ENCODE measurements at places on chromosomes 16 and 17.

- DNase-seq: no peak
Observed at GRCh38 chr17:59238906-59239305, 18.6 kb downstream of the GDPD1 start.

GRCh38 chr16:68487203-68487514, 38.9 kb upstream of the SMPD3 start:
- no peak for DNase-seq

- DNase-seq: no peak
Observed at GRCh38 chr17:54736573-54736972, 164.1 kb upstream of the TOM1L1 start.

DNA sequence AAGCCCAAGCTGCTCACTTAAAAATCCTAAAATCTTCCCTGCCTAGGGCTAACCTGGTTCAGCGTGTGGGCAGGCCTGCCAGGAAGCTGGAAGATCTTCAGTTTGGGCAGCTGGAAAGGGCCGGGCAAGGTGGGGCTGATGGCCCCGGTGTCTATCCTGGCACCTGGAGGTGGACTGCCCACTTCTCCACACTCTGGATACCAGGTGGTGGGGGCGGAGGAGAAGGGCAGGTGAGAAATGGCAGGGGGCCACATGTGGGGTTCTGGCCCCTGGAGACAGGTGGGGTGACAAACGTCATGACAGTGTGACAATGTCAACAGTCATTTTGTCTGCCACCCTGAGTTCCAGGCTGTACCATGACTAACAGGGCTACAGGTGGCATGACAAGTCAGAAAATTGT, 78.5 kb upstream of the C16orf82 start:
- no peak for DNase-seq

DNA sequence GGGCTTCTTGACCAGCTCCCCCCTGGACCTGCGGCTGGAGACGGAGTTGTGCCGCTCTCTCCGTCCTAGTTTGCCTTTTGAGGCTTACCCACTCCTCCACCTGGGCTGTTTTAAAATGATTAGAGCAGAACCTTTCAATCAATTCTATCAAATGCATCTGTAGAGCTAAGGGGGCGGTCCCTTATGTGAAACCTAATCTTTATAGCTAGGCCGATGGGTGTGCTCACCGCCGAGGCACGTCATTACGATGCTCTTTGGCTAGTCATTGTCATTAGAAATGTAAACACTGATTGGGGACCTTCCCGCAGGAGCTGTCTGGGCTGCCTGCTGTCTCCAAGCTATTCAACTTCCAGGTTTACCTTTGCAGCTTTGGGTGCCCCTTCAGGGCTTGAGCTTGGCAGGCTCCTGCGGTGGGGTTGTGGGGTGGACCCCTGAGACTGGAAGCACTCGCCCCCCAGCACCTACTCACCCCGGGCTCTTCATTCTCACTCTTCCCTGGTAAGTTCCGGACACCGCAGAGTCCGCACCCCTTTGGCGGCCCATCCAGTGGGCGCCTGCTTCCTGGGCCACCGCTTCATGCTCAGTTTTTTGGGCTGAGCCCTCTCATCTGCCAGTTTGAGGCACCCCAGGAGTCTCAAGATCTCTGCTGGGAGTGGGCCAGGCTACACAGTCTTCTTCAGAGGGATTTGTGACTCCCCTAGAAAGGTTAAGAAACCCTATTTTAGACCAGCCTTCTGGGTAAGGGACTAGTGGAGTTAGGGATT, 20.9 kb upstream of the IL17C start:
- no peak for DNase-seq

DNA sequence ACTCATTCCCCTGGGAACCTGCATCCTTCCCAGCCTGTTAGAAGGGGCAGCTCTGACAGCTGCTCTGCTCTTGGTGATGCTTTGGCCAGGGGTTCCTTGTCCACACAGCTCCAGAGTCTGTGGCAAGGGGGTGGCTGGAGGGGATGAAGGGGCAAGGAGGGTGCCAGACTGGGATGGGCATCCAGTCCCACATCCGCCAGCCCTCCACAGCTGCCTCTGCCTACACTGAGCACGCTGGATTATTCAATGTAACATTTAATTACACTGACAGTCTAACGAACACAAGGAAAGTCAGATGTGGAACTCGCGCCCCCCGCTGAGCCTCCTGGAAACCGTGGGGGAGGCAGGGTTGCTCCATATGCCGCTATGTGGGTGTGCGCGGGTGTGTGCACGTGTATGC, 101.1 kb downstream of the C16orf78 start:
- no peak for DNase-seq

DNA sequence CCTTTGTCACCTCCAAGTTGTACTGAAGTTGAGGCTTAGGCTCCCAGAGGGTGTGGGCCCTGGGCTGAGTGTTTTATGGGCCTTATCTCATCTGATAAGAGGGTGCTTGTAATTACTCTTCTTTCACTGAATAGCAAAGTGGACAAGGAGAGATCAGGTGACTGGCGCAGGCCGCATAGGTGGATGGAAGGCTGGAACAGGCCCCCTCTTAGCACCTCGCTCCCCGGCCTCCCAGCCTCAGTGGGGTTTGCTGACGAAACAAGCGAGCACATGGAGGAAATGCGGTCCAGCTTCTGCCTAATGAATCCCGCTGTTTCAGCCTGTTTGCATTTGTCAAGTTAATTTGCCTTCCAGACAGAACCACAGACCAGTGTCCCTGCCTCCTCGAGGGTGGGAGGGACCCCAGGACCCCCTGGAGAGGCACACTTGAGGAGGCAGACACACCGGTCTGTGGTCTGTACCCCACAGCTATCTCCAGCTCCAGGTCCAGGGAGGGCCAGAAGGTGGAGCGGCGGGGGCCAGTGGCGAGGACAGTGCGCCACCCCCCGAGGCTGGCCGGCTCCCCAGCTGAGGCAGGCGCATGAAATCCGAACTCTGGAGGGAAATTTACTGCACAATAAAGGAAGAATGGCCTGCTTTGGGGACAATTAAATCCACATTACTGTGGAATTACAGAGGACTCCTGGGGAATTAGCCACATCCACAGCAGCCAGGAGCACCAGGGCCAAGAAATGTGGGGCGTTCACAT, 123.4 kb downstream of the NTN1 start:
- DNase-seq: no peak

DNA sequence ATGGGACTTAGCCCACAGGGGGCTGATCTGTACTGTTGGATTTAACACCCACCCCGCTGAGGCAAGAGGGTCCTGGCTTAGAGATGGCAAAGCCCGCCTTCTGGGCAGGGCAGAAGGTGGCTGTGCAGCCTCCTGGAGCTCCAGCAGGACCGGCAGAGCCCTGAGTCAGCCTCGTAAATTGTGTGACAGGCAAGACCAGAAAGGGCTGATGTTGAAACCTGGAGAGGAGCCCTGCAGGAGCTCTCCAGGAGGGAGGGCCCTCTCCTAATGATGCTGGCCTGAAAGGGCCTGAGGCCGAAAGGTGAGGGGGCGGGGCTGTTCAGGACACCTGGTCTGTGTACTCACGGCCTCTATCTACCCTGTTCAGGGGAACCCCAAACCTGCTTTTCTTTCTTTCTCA, 22.5 kb upstream of the MYO15B start:
- no peak for DNase-seq

DNA sequence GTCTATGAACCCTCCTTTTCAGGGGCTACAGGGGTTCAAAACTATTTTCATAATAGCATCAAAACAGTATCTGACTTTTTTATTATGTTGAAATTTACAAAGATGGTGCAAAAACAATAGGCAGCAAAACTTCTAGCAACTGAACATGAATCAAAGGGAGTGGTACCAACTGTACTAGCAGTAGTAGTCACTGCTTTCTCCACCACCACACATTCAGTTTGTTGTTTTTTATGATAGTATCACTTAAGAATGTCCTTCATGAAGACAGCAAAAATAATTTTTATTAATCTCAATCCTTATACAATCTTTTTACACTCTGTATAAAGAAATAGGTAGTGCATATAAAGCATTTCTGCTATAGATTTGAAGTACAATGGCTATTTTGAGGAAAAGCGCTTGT, 47.6 kb downstream of the MED13 start:
- no peak for DNase-seq
